ENCODE measurements at places on chromosomes 3 and 15. TPM values are rescaled to one million over a fixed set of nuclear protein-coding genes. Genes with fewer than 3 reads are reported as not detected.

The ADAMTS17 gene
- 5.1 TPM for total RNA-seq

DNA sequence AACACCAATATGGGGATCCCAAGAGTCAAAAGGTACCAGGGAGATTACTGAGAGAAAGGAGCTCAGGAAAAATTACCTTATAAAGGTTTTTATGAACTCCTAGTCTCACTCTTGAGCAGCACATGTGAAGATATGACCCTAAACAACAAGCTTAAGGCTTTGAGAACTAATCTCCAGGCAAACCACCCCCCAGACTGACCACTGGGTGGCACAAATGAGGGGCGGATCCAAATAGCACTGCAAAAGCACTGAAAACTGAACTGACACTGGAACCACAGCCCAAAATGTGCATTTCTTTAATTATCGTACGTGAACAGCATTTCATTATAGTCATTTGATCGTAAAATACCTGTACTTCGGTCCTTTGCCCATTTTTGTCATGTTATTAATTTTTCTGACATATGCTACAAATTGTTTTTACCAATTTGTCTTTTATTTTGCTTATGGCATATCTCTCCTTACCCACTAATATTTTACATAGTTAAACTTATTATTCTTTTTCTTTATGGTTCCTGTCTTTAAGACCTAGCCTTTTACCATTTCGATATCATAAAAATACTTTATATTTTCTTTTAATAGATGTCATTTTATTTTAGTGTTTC, 31.5 kb upstream of the TFDP2 start:
- H3K4me3 ChIP-seq: no peak overlapping the region
- no peak overlapping the region for H3K27ac ChIP-seq
- no peaks in the 10 kb centered on the region for H3K27me3 ChIP-seq
- peaks cover 18% of the 10 kb centered on the region for H3K36me3 ChIP-seq
- peak; percentile 39 for DNase-seq
- H3K4me1 ChIP-seq: no peaks in the 10 kb centered on the region

GRCh38 chr3:10806006-10806405, 10.0 kb upstream of the SLC6A11 start:
- H3K4me1 ChIP-seq: no peaks in the 10 kb centered on the region
- no peak for DNase-seq
- H3K4me3 ChIP-seq: no peak overlapping the region
- no peaks in the 10 kb centered on the region for H3K36me3 ChIP-seq
- H3K27me3 ChIP-seq: peaks cover 7% of the 10 kb centered on the region
- H3K27ac ChIP-seq: no peak overlapping the region

GRCh38 chr3:155737844-155738460, 6.9 kb downstream of the PLCH1 start:
- no peak overlapping the region for H3K27ac ChIP-seq
- peaks cover 31% of the 10 kb centered on the region for H3K27me3 ChIP-seq
- no peaks in the 10 kb centered on the region for H3K4me1 ChIP-seq
- DNase-seq: no peak
- no peaks in the 10 kb centered on the region for H3K36me3 ChIP-seq

- no peak for DNase-seq
- no peak overlapping the region for H3K4me3 ChIP-seq
- H3K27ac ChIP-seq: no peak overlapping the region
- H3K27me3 ChIP-seq: peaks cover 7% of the 10 kb centered on the region
- no peaks in the 10 kb centered on the region for H3K36me3 ChIP-seq
- H3K4me1 ChIP-seq: no peaks in the 10 kb centered on the region
Observed at GRCh38 chr15:78840661-78841375, 29.6 kb upstream of the ADAMTS7 start.

GRCh38 chr3:116005404-116005803, 382.1 kb downstream of the GAP43 start:
- H3K27ac ChIP-seq: no peak overlapping the region
- no peak overlapping the region for H3K4me3 ChIP-seq
- DNase-seq: no peak
- no peaks in the 10 kb centered on the region for H3K27me3 ChIP-seq
- H3K4me1 ChIP-seq: no peaks in the 10 kb centered on the region
- H3K36me3 ChIP-seq: no peaks in the 10 kb centered on the region

GRCh38 chr3:194067949-194068362, 68.0 kb upstream of the HES1 start:
- DNase-seq: no peak
- H3K4me3 ChIP-seq: no peak overlapping the region
- no peak overlapping the region for H3K27ac ChIP-seq
- peaks cover 6% of the 10 kb centered on the region for H3K36me3 ChIP-seq

The IL16 gene
- 243 TPM for total RNA-seq

The IL20RB gene
- 2.1 TPM for total RNA-seq
